ENCODE measurements at places on chromosomes 7 and 10.
A peak's percentile ranks its signal among the peaks of the same experiment; 100 is the strongest.

GRCh38 chr7:138316421-138317043 lies 143.5 kb upstream of the TRIM24 start:
- no peak for DNase-seq

- no peak for DNase-seq
Observed at GRCh38 chr7:42085531-42085930, 151.5 kb downstream of the GLI3 start.

DNA sequence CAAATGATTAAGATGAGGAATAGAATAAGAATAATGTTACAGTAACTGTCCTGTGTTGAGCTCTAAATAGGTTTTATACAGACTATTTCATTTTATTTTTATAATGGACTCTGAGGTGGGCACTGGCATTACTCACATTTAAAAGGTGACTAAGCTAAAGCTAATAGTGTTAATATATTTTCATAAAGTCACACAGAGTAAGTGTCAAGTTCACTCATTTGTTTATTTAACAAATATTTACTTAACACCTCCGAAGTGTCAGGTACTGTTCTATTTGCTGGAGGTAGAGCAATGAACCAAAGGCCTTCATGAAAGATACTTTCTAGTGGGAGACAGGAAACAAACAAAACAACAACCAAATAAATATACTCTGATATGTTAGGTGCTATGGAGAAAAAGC lies 44.0 kb downstream of the ASB4 start:
- DNase-seq, result no peak

- peak; percentile 52 for DNase-seq
Observed at GRCh38 chr10:94292434-94293090, 70.2 kb downstream of the NOC3L start.

DNA sequence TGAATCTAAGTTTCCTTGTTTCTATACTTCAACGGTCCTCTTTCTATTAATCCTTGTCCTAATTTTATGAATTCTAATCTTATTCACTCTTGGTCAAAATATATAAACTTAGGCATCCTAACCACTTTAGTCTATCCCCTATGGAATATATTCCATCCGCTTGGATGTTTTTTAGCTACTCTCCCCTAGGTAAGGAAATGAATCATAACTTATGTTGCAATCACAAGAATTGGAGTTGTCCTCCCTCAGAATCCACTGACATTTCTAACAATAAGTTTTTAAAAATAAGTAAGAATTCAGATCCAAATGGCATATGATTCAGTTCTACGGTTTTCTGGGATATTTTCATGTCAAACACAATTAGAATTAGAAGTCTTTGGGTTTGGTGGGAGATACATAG lies 1081.6 kb downstream of the SORCS1 start:
- no peak for DNase-seq

DNA sequence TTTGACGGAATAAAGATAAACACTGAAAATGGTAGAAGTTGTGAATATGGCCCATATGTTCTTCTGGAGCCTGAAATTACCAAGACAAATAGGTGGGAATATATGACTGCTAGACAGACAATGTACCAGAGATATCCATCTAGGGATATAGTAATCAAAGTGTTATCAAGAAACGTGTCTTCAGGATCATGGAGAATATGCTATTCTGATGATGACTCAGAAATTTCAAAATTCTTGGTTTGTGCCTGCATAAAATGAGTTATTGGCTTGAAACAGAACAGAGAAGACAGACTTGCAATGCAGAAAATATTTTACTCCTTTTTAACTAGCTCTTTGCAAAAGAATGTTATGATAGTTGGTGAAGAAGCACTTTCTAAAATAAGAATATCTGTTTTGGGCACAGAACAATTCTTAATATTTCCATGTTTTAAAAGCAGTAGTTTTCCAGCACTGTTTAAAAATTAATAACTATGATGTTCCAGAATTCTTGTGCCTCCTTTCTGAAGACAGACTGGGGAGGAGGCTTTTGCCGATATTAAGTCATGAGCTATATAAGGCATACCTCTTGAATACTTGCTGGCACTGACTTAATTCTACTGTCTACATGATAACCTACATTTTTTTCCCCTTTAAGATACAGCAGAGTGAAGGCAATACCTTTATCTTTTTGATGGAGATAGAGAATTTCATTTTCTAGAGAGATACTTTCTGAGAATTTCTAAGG lies 34.4 kb upstream of the CABCOCO1 start:
- no peak for DNase-seq

DNA sequence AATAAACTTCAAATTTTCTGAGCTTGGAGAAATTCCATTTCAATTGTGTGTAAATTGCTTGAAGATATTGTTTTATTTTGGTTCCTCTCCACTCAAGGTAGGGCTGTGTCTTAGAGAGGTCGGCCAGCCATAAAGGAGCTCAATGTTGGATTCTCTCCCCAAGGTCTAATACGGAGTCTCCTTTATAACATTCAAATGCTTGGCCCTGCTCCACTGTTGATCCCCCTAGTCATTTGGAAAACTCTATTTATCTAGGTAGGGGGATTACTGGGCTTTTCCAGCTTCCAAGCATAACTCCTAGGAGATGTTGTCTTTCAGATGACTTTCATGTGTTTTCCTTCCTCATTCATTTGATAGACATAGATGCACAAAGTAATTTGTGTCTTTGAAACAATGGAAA lies 170.9 kb downstream of the LRMDA start:
- DNase-seq, result no peak

DNA sequence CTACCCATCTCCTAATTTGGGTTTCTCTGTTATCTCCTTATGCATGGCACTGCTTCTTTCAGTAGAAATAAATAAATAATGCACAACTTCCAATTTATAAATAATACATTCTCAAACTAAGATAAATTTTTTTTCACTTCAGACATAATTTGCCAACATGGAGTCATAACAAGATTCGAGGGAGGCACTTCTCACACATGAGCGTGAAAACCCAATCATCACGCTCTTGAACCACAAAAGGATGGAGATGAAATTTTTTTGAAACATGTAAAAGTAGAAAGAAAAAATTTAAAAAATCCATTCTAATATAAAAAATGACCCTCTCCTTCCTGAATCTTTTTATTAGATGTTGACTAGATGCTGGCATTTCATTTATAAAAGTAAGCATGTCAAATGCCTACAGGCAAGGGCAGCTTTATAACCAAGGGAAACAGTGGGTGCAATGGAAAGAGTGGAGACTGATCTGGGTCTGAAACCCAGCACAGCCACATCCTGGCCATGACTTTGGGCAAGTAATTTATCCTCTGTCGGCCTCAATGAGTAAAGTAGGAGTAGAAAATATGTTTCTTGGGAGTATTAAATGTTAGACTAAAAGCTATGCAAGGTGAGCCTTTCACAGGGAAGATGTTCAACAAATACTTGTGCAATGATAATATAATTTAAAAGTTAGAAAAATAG lies 185.0 kb downstream of the STK31 start:
- DNase-seq, result no peak

GRCh38 chr10:118026936-118027335 lies 19.8 kb downstream of the RAB11FIP2 start:
- no peak for DNase-seq

GRCh38 chr10:47364911-47365310 lies 16.7 kb downstream of the RBP3 start:
- no peak for DNase-seq

GRCh38 chr10:30744106-30744505 lies 114.6 kb upstream of the LYZL2 start:
- DNase-seq, result no peak

DNA sequence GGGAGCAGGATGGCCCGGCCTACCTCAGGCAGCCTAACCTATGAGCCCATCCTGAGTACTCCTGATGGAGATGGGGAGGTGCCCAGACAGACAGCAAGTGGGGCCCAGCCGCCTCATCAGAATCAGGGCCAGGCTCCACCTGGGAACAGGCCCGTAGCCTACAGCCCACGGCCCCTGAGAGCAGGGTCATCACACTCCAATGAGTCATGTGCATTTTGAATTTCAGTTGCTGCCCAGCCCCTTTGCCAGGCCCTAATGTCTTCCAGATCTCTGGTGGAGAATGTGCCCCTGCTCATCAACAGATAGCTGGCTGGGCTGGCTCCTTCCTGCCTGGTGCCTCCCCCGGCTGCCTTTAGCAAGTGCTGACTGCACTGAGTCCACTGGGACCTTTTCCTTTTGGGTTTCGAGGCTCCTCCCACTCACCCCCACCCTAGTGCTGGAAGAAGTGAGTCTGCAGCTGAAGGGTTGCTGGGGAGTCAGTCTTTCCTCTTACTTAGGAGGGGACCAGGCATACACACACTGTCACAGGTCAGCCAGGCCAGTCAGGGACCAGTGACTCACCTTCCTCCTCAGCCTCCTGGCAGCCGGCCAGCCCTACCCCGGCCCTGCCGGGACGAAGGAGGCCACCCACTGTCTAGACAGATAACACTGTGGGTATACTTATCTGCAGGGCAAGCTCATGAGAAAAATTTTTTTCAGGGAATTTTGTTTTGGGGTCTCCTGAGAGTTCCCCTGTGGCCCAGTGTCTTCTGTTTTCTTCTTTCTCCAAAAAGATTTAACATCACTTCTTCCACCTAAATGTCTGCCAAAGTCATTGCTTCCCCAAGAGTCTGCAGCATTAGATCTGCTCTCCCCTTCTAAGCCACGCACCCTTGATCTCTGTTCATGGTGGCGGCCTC lies 9.1 kb upstream of the ASIC3 start:
- DNase-seq, result peak; percentile 41

GRCh38 chr10:49187950-49188761 lies at the start of gene TMEM273:
TSS of gene TMEM273 (minus strand) at chr10:49188391. CDS start at chr10:49188336, 55 bp downstream.
- peak; percentile 79 for DNase-seq

DNA sequence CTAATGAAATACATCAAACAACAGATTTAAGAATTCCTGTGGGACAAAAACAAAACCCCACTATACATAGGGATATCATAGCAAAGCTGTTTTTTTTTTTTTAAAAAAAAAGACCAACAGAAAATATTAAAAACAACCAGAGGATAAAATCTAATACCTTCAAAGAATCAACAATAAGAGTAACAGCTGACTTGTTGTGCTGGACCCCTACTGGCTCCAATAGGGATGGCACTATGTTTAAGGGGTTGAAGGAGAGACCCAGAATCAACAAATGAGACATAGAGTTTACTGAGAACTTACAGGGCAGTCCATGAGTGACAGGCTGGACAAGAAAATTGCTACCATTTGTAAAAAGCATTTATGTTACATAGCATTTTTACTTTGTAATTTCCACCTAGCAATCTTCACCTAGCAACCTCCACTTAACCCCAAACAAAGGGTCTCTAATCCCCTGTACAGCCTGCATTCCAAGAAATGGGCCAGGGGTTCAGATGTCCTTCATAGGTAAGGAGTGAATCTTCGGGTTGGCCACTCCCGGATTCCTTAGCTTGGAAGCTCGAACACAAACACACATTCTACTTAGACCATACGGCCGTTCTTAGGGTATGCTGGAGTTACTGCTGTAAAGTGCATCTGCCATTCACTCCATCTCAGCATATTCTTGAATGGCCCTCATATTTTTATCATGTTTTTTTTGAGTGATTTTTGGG lies 25.8 kb downstream of the ASZ1 start:
- no peak for DNase-seq

- DNase-seq, result no peak
Observed at GRCh38 chr7:41821521-41822213, 118.8 kb upstream of the INHBA start.

- DNase-seq, result no peak
Observed at GRCh38 chr7:20383351-20383750, 52.7 kb downstream of the ITGB8 start.

DNA sequence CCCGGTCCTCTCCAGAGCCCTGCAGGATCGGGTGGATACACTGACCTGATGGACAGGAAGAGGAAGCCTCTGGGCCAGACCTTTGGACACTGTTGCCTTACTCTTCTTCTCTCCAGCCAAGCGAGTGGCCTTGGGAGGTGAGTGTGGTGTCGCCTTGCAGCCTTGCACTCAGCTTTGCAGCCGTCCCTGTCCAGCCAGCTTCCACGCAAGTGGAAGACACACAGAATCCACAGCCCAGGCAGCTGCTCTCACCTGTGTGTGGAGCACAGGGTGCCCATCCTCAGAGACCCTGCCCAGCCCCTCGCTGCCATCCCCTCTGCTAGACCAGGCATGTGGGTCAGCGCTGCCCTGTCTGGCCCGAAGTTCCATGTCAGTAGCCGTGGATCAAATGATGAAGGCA lies 239.1 kb downstream of the EBF3 start:
- no peak for DNase-seq

- DNase-seq, result no peak
Observed at GRCh38 chr7:149286811-149287400, 24.9 kb downstream of the ZNF783 start.

DNA sequence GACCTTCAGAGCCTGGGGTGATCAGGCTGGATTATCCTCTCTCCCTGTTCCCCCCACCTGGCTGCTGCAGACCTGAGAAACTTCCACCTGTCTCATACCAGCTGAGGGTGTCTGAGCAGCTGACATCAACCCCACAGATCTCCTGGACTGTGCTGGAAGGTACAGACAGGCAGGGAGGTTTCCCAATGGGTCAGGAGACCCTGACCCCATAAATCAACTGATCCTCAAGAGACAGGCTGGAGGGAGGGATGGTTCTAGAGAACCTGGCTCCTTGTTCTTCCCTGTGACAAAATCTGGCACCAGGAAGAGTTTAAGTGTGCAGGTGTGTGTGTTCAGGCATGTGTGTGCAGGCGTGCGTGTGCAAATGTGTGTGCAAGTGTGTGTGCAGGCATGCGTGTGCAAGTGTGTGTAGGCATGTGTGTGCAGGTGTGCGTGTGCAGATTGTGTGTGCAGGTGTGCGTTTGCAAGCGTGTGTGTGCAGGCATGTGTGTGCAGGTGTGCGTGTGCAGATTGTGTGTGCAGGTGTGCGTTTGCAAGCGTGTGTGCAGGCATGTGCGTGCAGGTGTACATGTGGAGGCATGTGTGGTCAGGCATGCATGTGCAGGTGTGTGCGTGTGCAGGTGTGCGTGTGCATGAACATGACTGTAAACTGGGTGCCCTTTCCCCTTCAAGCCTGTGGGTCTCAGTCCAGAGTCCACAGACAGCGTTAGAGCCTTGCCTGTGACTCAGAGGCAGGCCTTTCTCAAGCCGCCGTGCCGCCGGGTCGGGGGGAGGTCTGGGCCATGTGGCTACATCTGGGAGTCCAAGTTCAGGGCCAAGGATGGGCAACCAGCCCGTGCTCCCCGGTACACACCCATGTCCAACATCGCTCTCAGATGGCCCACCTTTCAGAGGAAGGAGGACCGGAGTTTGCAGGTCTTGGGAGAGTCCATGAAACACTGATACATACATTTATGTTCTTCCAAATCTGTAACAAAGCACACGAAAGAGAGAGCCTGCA lies 50.1 kb upstream of the ELN start:
- DNase-seq, result peak; percentile 73

- no peak for DNase-seq
Observed at GRCh38 chr7:140677496-140677895, 4.8 kb downstream of the ADCK2 start.

DNA sequence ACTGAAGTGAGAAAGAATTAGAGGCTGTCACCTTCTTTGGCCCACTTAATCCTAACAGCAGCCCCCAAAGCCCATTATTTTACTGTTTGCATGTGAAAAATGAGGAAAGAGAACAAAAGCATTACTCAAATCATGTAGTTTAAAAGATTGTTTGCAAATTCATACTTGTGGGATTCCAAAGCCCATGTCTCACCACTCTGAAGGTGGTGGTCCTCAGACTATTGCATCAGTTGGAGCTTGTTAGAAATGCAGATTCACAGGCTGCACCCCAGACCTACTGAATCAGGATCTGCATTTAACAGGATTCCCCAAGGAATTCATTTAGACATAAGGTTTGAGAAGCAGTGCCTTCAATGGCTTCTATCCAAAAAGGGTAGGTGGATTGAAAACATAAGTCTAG lies 93.7 kb upstream of the PDE1C start:
- no peak for DNase-seq
